ENCODE measurements at places on chromosomes 3 and 15. TPM values are rescaled to one million over a fixed set of nuclear protein-coding genes. Genes with fewer than 3 reads are reported as not detected.

The CDV3 gene
- total RNA-seq, result 147 TPM

The LMLN gene
- 7.9 TPM for total RNA-seq

The CXCR6 gene
- total RNA-seq, result not detected

The TUSC7 gene
- total RNA-seq, result not detected

The PRSS50 gene
- not detected for total RNA-seq

The CCDC9B gene
- 39.2 TPM for total RNA-seq

The CRABP1 gene
- total RNA-seq, result not detected

The LYZL4 gene
- total RNA-seq, result not detected

The CCDC39 gene
- 0.17 TPM for total RNA-seq

The KIAA1143 gene
- 17.7 TPM for total RNA-seq

The WWTR1 gene
- 33.2 TPM for total RNA-seq

The RASL12 gene
- total RNA-seq, result 108 TPM

The RTP3 gene
- not detected for total RNA-seq

The C3orf20 gene
- total RNA-seq, result under 0.01 TPM

The SCN11A gene
- under 0.01 TPM for total RNA-seq

The UNC13C gene
- not detected for total RNA-seq

All from smooth muscle cell of trachea (primary cell).